ENCODE measurements at places on chromosomes 6 and 20. TPM values are rescaled to one million over a fixed set of nuclear protein-coding genes. Genes with fewer than 3 reads are reported as not detected.

The UBE2C gene
- 25.4 TPM for total RNA-seq

DNA sequence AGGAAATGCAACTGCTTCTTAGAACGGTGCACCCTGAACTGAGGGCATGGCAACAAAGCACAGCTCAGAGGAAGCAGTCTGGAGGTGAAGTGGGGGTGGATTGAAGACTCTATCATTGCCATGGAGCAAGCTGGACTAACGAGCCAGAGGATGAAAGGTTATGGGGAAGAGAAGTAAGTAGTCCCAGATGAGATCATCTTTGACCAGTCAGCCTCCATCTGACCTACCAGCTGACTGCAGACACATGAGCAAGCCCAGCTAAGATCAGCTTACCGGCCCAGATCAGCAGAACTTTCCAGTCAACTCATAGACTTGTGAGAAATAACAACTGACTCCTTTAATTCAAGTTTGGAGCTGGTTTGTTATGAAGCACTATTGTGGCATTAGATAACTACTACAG, 9.1 kb upstream of the JAG1 start:
- DNase-seq = no peak

The HSPA1L gene
- 3.1 TPM for total RNA-seq

- DNase-seq = no peak
Observed at GRCh38 chr6:12335131-12335527, 45.0 kb downstream of the EDN1 start.

DNA sequence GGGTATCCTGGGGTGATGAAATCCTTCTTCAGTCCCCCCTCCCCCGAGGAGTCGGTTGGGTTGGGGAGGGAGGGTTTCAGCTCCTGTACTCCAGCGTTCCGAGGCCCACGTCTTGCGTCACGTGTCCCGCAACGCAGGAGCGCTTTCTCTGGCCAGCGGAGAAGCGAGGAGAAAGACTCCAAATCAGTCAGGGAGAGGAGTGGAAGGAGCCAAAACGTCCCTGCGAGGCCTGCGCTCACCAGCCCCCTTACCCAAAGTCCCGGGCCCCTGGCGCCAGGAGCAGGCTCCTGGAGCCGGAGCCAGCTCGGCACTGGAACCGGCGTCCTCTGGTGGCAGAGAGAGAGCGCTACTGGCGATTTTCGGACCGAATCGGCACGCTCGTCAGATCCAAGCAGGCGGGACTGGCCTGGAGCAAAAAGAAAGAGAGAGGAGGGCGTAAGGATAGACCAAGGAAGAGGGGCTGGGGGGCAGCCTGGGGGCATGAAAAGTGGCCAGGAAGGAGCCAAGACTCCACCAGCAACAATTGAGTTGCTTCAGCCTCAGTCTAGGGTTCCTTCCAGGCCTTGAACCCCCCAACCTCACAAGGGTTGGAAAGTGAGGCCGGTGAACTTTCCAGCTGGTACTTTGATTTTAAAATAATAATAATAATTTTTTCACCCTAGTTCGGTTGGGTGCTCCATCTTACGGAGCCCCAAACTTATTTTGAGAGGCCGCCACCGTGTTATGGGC, at the start of gene GNAS:
Gene GNAS, plus strand, starts transcription at position 174 of the 729 bp plus-strand sequence.
- no peak for DNase-seq

GRCh38 chr6:15244620-15245360, 1.1 kb upstream of the JARID2 start:
- DNase-seq = peak; percentile 93

DNA sequence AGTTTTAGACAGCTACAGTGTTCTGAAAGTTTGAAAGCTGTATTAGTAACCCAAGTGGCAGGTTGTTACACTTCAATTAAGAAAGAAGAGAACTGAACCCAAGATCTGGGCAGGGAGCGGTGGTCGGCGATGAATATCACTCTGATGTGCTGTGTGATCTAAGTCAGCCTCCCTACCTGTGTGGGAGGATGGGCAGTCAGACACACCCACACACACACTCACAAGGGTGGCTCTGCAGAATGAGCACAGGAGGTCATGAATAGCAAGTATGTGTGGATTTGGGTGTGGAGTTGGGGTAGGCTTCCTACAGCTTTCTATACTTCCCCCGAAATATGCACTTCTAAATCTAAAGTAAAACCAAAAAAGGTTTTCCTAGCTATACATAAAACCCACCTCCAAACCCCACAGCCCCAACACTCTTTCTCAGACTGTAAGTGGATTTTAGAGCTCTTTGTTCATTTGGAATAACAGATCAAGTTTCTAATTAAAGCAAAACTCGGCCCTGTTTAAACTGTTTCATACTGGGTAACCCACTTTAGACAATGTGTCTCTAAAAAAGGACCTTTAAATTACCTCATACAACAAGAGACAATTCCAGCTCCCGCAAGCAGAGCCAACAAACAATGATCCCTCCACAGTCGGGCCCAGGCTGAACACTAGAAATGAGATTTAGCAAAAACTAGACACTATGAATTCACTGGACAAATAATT, 19.4 kb downstream of the TNFRSF21 start:
- no peak for DNase-seq

The WRNIP1 gene
- 66.7 TPM for total RNA-seq

The MLIP gene
- total RNA-seq = 11.6 TPM

GRCh38 chr6:84260926-84261325, 33.5 kb upstream of the CEP162 start:
- DNase-seq = no peak

- no peak for DNase-seq
Observed at GRCh38 chr6:9140172-9140571, 704.8 kb upstream of the SLC35B3 start.

- no peak for DNase-seq
Observed at GRCh38 chr6:152034631-152035030, 227.1 kb downstream of the ESR1 start.

- DNase-seq = no peak
Observed at GRCh38 chr6:40671694-40672050, 84.5 kb upstream of the LRFN2 start.

The PRL gene
- total RNA-seq = not detected

GRCh38 chr20:19692685-19693119, 65.4 kb upstream of the RIN2 start:
- no peak for DNase-seq

DNA sequence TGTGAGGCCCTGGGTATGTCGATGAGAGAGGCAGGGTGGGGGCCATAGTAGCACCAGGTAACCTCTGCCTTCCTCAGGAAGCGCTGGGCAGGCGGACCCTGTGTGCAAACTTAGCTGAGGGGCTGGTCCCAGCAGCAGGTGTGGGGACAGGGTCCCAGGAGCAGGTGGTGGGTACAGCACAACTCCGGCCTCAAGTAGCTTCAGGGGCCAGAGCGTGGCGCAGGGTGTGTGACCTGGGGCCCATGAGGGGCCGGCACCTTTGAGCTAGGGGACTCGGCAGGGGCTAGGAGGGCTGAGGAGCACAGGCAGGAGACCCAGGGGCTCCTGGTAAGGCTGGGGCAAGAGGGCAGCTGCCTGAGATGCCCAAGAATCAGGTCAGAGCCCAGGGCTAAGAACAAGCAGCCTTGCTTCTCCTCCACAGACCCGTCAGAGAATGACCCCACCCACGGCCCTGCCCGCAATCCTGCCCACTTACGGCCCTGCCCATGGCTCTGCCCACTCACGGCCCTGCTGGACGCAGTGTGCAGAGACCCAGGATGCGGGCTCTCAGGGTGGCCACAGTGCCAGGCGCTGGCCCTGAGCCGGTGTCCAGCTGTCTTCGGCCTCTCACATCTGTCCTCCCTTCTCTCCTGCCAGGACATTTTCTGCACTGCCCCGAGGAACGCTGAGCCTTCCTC, 30.9 kb downstream of the CHRNA4 start:
- no peak for DNase-seq

DNA sequence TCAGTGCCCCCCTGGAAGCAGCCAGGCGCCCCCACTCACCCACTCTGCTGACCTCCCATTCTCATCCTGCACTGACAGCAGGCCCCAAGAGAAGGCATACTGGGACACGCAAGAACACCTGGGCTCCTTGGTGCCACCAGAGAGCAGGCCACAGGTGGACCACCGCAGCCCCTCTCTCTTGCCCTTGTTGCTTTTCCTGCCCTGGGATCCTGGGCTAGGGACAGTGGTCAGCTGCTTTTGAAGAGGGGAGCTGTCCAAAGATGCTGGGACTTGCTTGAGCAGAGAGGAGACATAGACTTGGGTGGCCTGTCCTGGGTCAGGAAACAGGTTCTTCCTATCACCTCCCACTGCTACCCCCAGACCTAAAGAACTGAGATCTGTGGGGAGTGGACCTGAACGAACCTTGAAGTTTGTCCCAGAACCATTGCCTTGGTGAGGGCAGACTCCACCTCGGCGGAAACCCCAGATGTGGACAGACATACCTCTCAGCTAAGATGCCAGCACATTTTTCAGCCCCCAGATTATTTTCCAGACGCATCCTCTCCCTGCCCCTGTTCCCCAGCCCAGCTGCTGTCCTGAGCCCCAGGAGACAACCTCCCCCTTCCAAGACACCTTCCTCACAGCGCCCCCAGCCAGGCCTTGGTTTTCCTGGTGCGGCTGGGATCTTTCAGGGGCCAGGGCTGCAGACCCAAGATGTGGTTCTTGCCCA, 1.1 kb downstream of the GLP1R start:
- DNase-seq = peak; percentile 59

GRCh38 chr20:57433657-57434389, 42.6 kb downstream of the RBM38 start:
- DNase-seq = no peak

- no peak for DNase-seq
Observed at GRCh38 chr6:108948181-108948661, 100.0 kb downstream of the ARMC2 start.

GRCh38 chr6:126753606-126754005, 364.9 kb upstream of the RSPO3 start:
- no peak for DNase-seq

DNA sequence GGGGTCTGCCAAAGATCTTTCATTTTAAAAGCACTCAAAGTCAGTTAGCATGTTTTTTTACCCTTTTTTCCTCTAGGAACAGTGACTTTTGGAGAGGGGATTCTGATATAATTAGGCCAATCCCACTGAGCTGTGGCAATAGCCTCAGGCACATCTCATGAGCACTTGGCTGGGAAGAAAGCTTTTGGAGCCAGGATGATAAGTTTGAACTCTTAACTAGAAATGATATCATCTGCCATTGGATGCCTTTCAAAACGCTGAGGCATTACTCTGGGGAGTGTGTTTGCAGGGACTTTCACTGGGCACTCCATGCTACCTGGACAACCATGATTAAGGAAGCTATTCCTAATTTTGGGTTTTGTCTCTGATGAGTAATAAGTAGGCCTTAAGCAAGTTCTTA, 3.7 kb downstream of the SCGN start:
- DNase-seq = no peak

DNA sequence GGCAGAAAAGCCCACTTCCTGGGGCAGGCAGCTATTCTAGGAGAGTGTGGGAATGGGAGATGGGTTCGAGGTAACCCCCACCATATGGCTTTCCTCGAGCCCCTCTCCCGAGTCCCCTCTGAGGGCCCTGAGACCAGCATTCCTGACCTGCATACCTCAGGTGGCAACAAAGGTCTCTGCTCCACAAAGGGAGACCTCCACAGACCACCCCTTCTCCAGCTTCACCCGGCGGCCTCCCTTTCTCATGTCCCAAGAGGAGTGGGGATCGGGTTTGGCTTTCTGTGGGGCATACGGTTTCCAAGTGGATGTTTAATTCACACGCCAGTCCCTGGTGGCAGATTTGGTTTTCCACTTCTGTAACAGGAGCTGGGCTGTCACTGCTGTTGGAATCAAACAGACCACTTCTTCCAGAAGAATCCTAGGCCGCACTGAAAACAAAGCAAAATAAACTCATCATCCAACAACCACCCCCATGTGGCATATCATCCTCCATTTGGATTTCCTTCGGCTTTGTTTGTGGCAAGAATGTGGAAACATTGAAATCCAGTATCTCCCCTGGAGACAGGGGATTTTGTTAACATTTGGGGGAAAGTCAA, 83.2 kb downstream of the DLL1 start:
- DNase-seq = peak; percentile 67

DNA sequence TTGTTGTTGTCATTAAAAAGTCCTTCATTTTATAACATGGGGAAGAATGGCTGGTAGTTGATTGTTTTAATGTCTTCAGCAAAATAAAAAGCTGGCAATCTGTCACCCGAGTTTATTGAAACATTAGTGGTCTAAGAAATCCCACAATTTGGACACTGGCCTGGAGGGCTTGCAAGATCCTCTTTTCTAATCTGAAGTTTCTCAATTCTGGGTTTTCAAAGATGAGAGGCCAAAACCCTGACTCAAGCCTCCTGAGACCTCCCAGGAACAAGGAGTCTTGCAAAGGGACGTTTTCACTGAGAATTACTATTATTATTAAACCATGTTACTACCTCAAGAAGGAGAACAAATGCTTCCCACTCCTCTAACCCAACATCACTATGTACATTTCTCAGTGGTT, 19.5 kb downstream of the MAP1LC3A start:
- DNase-seq = no peak

DNA sequence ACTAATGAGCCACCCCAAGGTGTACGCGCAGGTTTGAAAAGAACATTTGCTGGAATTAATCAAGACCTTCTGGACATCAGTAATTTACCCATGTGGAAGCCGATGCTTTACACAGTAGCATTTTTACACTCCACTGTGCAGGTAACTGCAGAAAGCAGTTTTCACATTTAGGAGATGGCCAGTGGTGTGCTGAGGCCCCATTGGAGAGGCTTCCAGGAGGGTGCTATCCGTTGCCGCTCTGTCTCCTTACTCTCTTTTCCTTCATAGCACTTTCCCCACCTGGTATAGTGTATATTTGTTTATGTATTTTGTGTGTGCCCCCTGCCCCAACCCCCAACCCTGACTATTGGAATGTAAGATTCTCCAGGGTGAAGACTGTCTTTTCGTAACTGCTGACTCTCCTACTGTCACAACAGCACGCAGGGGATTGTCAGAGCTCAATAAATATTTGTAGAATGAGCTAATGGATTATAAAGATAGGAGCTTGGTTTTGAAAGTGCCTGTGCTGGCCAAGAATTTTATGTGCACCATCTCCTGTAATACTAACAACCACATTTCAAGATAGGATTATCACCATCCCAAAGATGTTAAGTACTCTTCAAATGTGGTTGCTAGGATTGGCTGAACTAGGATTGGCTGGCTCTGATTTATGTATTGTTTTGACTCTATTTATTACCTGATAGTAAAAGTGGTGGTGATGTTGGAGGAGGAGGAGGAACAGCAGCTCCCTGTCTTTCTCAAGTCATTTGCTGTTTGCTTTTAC, 74.0 kb upstream of the GLP1R start:
- no peak for DNase-seq

DNA sequence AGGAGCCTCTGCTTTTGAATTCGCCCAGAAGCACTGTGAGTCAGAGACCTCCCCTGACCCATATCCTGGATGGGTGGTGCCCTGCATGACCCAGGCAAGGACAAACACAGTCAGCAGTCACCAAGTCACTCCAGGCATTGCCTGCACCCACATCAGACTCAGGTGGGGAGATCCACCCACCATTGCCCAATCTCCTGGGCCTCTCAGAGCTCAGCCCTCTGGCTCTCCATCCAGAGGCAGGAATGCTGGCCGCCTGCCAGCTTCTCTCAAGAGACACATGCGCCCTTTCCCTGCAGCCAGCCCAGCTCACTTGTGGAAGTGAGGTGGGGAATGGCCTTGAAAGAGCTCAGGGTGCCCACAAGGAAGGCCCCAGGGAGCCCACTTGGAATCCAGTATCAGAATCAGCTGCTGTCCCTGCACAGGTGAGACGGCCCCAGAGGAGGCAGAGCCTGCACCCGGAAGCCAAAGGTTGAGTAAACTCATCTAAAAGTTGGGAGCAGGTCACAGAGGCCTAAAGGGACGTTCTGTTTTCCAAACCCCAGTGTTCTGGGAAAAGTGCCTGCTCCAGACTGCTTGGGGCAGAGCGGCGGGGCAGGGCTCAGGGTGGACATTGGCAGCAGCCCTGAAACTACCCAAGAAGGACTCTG, 129.8 kb downstream of the PREX1 start:
- no peak for DNase-seq

The VWA7 gene
- total RNA-seq = 1.8 TPM

GRCh38 chr20:1815502-1816085, 79.6 kb upstream of the SIRPA start:
- no peak for DNase-seq

The HLA-DRB1 gene
- 37.5 TPM for total RNA-seq

All from suprapubic skin (tissue), 4 donors.